Activated CD4-positive, alpha-beta T cell treated with anti-CD3 and anti-CD28 coated beads, Interleukin-2, Interleukin-4, amounts not matched to agents 100 ng/mL and 50 ng/mL, durations not matched to agents 16 hours and 8 hours (primary cell): ENCODE measurements at places on chromosomes 2 and 18.
A peak's percentile ranks its signal among the peaks of the same experiment; 100 is the strongest.

GRCh38 chr2:191421950-191422349, 176.7 kb downstream of the MYO1B start:
- DNase-seq, result peak; percentile 17

DNA sequence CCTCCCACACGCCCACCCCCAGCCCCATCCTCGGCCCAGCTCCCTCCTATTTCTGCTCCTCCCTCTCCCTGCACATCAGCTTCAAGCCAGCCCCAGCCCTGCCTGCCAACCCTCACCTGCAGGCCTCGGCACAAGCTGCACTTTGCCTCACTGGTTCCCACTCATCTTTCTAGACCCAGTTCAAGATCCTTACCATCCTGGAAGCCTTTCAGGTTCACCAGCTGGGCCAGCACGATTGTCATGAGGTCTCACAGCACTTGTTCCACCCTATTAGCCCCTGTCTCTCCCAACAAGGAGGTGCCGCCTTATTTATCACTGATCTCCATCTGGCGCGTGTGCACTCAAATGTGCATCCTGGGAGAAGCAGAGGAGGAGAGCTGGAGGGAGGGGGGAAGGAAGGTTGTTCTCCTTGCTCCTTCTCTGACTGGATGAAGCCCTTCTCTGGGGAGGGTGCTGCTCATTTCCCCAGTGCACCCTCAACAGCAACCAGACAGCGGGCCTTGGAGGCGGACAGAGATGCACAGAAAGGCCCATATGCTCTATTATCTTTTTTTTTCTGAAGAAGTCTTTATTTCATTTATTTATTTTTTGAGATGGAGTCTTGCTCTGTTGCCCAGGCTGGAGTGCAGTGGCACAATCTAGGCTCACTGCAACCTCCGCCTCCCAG, 15.5 kb upstream of the BIN1 start:
- DNase-seq, result no peak

DNA sequence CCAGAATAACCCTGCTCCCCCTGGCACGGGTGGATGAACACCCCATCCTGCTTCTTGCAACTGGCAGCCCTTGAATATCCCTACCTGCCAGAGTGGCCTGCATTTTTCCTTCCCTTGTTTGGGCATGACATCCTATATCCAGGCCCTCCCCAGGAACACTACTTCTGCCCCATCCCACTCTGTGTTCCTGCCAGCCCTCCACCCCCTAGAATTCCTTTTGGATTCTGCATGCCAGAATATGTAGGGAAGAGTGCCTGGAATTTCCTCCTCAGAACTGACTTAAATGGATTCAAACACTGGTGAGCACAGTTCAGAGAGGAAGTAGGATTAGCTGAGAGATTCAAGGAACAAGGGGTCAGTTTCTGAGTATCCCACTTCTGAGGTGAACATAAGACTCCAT, 123.5 kb upstream of the PELI1 start:
- DNase-seq, result no peak

- no peak for DNase-seq
These were observed 16.1 kb upstream of the MAL start for GRCh38 chr2:95009412-95009811.

DNA sequence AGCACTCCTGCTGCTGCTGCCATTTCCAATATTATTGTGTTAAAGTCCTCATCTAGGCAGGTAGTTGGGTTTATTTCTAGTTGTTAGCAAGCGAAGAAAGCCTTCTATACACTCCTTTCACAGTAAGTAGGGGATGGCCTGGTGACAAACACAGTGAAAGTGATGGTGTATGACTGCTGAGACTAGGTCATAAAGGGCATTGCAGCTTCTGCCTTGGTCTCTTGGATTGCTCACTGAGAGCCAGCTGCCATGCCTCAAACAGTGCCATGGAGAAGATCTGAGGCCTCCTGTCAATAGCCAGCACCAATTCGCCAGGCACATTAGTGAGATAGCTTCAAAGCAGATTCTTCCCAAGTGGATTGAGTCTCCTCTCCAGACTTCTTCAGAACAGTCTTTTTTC, 27.6 kb upstream of the MSTN start:
- no peak for DNase-seq

- no peak for DNase-seq
These were observed 117.4 kb upstream of the COPS8 start for GRCh38 chr2:236968101-236968879.

DNA sequence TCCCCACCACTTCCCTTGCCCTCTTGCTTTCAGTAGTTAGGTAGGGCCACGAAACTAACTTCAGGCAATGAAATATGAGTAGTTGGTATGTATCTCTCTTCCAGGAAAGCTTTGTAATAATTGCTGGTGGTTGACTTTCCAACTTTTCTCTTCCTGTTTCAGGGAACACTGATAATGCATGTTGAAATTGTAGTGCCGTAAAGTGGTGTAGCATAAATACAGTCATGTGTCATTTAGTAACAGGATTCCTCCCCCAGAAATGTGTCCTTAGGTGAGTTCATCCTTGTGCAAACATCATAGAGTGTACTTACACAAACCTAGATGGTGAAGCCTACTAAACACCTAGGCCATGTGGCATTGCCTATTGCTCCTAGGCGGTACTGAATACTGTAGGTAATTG, 429.2 kb downstream of the PID1 start:
- DNase-seq, result no peak

- no peak for DNase-seq
These were observed 59.8 kb downstream of the TRIB2 start for GRCh38 chr2:12776521-12776961.

GRCh38 chr2:69623236-69623635, 20.3 kb downstream of the AAK1 start:
- DNase-seq, result no peak

DNA sequence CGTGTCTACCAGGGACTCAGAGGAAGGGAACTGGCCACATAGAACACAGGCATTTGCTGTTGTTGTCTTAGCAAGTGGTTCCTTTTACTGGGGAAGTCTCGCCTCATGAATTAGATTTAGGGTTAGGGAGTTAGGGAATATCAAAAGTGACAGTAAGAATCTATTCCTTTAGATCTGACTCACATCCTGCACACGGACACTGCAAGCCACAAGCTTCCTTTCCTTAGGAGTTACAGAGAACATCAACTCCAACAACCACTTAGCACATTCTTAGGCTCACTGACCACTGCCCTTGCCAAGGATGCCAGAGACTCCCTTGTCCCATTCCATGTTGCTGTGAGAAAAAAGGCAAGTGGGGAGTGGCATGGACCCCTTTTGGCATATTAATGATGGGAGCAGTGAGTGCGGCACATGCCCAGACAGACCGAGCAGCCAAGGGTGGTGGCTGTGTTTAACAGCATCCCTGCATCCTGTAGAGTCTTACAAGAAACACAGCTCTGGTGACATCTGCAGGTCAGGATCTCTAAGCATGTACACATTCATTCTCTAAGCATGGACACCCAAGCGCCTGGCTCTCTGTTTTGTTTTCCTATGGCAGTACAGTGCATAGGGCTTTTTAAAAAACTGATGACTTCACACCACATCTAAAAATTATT, 745.6 kb upstream of the RAB6C start:
- no peak for DNase-seq

GRCh38 chr18:79395761-79396404, at the start of gene NFATC1:
Gene NFATC1, plus strand, starts transcription at chr18:79395930. Its CDS starts 295 bp downstream, at chr18:79396225.
- DNase-seq, result peak; percentile 66

DNA sequence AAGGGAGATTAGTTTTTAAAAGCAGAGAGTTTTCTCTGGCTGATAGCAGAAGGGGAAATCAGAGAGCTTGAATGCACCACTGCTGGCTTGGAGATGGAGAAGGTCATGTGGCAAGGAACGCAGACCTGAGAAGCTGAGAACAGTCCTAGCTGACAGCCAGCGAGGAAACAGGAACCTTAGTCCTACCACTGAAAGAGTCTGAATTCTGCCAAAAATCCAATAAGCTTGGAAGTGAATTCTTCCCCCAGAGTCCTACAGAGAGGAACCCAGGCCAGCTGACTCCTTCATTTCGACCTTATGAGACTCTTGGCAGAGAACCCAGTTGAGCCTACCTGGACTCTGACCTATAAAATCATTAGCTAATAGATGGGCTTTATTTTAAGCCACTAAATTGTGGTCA, 371.9 kb upstream of the TNP1 start:
- DNase-seq, result no peak

DNA sequence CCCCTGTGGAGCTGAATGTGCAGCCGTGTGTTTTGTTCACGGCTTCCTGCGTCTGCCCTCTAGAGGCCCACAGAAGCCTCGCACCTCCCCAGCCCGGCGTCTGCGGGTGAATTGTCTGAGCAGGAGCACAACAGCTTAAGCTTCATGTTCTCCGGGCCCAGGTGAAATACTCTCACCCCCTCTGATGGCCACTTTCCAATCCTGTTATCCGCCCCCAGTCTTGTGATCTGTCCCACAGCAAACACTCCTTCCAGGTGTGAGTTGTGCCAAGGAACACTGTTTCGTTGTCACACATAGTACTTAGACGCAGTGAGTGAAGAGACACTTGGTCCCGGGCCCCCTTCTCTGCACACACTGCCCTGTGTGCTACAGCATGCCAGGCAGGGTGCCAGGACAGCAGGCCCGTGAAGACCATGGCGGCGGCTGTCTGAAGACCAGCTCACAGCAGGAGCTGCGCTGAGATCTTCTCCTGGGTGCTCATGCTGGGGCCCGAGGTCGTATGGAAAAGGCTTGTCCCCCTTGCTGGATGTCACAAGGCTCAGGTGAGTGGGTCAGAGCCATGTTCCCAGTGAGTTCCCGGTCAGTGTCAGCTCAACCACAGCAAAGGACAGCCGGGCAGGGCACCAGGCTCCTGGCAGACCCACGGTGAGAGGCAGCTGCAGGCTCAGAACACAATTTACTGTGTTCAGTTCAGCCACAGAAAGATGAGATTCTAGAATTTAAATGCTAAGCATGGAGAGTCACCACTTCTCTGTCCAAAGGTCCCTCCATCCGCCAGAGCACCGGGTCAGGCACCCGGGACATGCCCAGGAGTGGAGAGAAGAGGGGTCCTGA, 6.8 kb upstream of the PXDN start:
- DNase-seq, result peak; percentile 17

- DNase-seq, result no peak
These were observed 215.5 kb downstream of the LNPK start for GRCh38 chr2:175786471-175787124.

- no peak for DNase-seq
These were observed 94.9 kb downstream of the SPHKAP start for GRCh38 chr2:228086561-228086960.

DNA sequence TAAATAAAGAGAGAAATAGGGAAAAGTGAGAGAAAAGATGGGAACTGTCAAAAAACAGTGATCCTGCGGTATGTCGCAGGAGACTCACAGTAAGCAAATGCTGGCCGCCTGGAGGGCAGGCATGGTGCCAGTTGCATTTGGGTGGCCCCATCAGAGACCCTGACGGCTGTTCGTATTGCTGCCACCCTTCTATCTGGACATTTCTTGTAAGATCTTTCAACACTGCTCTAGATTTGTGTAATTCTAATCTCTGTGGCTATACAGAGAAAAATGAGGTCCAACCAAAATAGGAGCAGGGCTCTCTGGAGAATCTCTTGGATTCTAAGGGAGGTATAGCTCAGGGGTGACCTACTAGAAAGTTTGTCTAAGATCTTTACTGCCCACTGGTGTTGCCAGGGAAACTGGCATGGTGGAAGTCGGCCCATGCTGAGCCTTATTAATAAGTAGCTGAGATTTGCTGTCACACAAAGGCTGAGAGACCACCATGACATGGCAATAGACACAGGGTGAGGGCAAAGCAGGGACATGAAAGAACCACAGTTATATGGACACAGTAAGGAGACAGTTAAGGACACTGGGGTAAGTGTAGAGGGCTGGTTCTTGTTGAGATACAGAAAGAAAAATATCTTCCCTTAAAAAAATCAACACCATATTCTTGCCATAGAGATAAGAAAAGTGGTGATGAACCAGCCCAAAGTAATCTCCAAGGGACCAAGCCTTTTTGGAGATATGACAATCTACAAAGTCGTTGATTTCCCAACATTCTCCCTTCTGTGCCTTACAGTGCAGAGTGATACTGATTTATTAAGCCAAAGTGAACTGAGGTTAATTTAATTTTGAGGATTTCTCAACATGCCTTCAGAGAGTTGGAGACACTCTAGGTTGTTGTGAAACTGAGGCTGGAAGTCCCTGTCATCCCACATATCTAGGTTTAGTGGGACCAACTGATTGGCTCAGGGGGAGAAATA, 26.4 kb upstream of the FZD7 start:
- DNase-seq, result no peak
